Activated T-cell treated with anti-CD3 and anti-CD28 coated beads, Interleukin-2, amount 50 U/mL, for 72 hours (primary cell): ENCODE measurements at places on chromosomes 11 and 22. TPM values are rescaled to one million over a fixed set of nuclear protein-coding genes. Genes with fewer than 3 reads are reported as not detected.

DNA sequence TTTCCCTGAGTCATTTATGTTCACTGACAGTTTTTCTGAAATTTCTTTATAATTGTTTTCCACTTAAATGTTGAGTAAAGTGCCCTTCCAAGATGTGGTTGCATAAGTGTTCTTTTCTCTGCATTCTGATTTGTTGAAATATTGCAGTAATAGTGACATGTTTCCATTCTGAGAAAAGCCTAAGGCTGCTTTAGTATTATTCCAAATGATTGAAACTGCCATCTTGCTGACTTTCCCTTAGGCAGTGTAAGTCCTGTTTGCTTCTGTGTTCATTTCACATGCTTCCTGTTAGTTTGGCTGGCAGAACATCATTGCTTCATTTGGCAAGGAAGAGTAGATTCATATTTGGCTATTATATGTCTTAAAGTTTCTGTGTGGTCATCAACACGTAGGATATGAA lies 146.5 kb downstream of the ELP4 start:
- DNase-seq = no peak

The KRTAP5-1 gene
- not detected for total RNA-seq

The TEAD1 gene
- total RNA-seq = 0.35 TPM

The SESN3 gene
- total RNA-seq = 13.7 TPM

DNA sequence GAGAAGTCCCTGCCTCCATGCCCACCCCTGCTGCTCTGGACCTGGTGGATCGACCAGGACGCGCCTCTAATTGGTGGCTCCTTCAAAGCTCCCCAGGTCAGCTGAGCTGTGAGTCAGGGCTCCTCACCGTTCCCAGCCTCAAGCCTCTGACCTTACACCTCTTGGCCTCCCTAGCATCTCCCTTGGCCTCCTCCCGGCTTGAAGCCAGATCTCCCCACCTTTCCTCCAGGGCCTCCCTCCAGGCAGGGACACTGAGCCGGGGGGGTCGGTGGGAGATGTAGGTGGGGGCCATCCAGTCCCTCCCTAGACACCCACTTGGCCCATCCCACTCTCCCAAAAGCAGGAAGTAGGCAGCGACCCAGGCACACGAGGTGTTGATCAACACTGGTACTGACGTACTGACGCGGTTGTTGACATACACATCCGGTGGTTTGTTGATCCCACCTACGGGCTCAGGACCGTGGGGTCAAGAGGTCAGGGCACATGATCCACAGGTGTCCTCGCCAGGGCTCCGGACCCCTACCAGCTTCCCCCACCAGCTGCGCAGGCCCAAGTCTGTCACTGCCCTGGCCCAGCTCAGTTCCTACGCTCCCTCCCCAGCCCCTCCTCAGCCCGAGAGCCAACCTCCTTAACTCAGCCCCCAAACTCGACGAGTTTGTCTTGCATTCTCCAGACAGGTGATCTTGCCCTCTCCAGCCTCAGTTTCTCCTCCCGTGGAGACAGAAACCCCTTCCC lies 802 bp downstream of the ATG2A start:
- peak; percentile 43 for DNase-seq

- DNase-seq = no peak
Observed at GRCh38 chr11:113159988-113160807, 154.2 kb upstream of the TTC12 start.

- no peak for DNase-seq
Observed at GRCh38 chr11:742156-742546, 5.1 kb upstream of the TALDO1 start.

The MYBPC3 gene
- total RNA-seq = not detected

The FAM227A gene
- total RNA-seq = 0.34 TPM

The OR52N4 gene
- 2.4 TPM for total RNA-seq
